ENCODE measurements at places on chromosomes 7 and 10. TPM values are rescaled to one million over a fixed set of nuclear protein-coding genes. Genes with fewer than 3 reads are reported as not detected.

- H3K27ac ChIP-seq: no peak overlapping the region
- no peak overlapping the region for H3K4me3 ChIP-seq
- no peak for DNase-seq
- H3K36me3 ChIP-seq: no peaks in the 10 kb centered on the region
- H3K27me3 ChIP-seq: no peaks in the 10 kb centered on the region
- H3K4me1 ChIP-seq: no peaks in the 10 kb centered on the region
These were observed 21.6 kb downstream of the DNTT start for GRCh38 chr10:96325719-96326373.

DNA sequence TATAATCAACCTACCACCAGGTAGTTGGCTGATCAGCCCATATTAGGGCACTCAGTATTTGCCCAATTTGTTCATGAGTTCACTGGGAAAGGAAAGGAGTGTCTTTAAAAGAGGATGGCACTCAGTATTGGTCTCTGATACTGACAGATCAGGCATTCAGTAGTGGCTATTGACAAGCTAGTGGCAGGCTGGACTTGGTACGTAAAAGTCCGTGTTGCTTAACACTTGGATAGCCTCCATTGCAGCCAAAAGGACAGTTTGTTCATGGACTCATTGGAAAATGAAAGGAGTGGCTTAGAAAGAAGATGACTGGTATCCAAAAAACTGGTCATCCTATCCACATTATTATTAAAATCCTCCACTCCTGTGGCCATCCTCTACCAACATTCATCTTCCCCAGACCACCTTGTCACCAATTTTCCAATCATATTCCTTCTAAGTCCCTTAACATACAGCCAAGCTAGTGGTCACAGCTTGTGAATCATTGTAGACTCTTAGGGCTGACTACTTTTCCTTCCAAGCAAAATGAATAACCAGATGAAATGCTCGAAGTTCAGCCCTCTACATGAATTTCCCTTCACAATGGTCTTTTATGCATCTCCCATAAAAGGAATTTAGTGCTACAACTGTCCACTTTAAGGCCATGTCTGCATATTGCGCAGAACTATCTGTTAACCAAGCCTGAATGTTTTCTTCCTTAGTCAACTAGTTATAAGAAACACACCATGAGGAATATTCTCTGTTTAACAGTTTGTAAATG is 78.6 kb upstream of the MAGI2 start:
- no peak overlapping the region for H3K4me3 ChIP-seq
- H3K27me3 ChIP-seq: no peaks in the 10 kb centered on the region
- H3K4me1 ChIP-seq: no peaks in the 10 kb centered on the region

Gene CTAGE6
- 1.7 TPM for total RNA-seq

DNA sequence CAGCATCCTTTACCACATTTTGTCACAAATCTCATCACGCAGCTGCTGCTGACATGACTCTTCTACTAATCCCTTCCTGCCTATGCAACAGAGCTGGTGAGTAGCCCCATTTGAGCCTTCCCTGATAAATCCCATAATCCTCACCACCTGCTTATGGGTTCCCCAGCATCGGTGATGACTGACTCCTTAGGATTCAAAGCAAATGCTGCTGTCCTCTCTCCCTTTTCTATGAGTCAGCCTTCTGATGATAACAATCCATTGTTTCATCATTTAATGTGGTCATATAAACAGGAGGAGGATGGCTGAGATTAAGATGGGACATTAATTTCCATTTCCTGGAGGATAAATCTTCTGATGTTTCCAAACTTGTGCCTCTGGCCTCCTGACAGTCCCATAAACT is 73.4 kb downstream of the SORCS1 start:
- no peak overlapping the region for H3K4me3 ChIP-seq
- no peaks in the 10 kb centered on the region for H3K27me3 ChIP-seq
- H3K36me3 ChIP-seq: no peaks in the 10 kb centered on the region
- no peak for DNase-seq
- H3K4me1 ChIP-seq: no peaks in the 10 kb centered on the region

DNA sequence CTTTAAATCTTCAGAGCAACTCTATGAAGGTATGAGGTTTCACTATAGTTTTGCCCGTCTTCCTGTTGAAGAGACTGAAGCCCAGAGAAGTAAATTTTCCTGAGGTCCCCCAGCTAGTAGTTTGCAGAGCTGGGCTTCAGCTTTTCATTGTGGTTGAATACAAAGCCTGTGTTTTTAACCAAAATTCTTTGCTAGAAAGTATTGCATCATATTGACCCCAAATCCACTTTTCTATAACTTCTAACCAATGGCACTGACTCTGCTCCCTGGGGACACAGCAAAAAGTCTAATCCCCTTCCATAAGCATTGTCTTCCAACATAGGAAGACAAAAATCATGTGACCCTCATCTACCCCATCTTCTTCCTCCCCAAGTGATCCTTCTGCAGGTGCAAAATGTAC is 93.0 kb downstream of the KCNMA1 start:
- DNase-seq: no peak
- no peaks in the 10 kb centered on the region for H3K4me1 ChIP-seq
- H3K27ac ChIP-seq: no peak overlapping the region
- H3K27me3 ChIP-seq: no peaks in the 10 kb centered on the region

GRCh38 chr7:137324796-137325696 is 18.5 kb downstream of the PTN start:
- H3K27ac ChIP-seq: no peak overlapping the region
- no peaks in the 10 kb centered on the region for H3K4me1 ChIP-seq
- DNase-seq: no peak
- no peaks in the 10 kb centered on the region for H3K27me3 ChIP-seq
- no peaks in the 10 kb centered on the region for H3K36me3 ChIP-seq

Gene CHN2
- total RNA-seq: 11.0 TPM

All from vagina (tissue), 2 donors.